Activated CD8-positive, alpha-beta memory T cell treated with anti-CD3 and anti-CD28 coated beads for 4 hours (primary cell): ENCODE measurements at places on chromosomes 12 and 14.

DNA sequence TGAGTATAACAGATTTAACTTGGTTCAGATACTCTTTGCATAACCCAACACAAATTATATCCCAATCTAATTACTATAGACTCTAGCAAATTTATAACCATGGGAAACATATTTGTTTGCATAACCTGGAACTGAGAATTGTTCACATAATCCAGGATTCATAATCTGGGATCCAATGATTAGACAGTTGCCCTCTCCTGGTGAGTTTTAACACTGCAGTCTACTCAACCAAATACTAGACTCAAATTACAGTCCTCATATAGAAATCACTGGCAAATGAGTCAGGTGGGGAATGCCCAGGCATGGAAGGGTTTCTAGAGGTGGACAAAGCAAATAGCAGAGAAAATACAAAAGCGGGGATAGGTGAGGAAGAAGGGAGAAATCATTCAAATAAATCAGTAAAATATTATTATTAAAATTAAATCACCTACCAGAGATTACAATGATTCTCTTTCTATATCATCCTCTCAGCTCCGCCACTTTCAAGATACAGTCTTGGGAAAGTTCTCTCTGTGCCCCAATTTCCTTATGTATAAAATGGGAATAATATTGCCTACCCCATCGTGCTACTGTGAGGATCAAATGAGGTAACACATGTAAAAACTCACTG lies 9.4 kb downstream of the GCH1 start:
- no peak for DNase-seq

GRCh38 chr14:60227291-60227690 lies 21.7 kb upstream of the PPM1A start:
- DNase-seq = no peak

DNA sequence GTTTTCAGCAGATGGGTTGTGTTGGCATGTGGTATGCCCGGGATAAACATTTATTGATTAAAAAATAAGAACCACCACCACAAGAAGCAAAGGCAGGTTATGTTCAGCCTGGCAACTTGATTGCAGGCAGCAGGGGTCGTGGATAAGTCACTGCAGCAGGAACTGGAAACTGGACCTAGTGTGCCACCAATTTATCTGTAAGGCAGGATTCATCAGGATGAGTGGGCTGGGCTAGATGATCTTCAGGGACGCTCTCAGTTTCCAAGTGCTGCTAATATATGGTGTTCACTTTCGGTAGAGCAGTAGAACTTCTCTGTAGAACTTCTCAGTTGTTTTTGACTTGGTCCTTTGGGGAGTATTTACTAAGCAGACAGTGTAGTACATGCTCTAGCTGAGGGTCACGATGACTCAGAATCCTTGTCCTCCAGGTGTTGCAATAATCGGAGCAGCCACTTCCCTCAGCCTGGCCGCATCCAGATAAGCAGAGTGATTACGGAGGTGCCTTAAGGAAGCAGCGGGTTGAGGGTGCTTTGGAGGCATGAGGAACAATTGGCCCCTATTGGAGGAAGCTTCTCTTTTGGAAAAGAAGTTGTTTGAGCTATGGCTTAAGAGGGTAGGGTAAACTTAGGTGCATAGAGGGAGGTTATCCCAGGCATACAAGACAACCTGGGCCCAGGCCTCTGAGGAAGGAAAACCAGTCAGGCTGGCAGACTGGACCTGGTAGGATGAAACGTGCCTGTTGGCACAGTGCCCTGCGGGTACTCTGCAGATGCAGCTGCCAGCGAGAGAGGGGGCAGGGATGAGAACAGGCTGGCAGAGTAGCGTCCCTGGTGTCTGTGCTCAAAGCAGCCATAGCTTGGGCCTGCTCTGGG lies 104.0 kb downstream of the GPR135 start:
- DNase-seq = no peak

DNA sequence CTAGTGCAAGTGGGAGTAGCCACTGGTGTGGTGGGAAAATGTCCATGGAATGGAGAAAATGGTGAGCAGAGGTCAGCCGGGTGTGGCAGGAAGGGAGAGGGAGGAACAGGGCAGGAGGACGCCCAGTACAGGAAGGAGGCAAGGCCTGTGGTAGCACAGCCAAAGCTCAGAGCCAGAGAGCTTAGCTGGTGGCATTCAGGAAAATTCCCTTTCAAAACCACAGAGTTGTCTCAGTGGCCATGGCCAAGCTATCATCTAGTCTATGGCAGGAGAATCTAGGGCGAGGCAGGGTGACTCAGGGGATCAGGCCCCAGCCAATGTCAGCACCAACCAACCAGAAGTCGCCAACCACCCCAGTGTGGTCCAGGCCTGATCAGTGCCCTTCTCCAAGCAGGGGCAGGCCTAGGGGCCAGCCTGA lies 67.7 kb upstream of the DDX11 start:
- no peak for DNase-seq
